Activated naive CD8-positive, alpha-beta T cell treated with anti-CD3 and anti-CD28 coated beads, Interleukin-2, amount 10 ng/mL, durations not matched to agents 7 days and 5 days (primary cell): ENCODE measurements at places on chromosomes 3 and 15.

DNA sequence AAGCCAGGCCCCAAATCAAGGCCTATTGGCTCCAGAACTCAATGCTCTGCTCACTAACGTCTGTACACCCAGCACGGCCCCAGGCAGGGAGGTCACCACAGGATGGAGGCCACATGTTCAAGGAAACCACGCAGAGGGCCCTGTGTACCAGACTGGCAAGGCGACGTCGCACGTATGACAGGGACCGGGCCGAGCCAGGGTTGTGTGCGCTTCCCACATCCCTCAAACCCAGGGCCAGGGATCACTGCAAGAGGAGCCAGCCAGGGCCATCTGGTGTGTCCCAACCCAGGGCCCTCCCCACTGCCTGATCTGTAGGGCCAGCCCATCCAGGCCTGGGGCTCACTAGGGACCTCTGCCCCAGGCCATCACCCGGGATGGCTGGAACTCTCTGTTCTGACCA lies 62.0 kb downstream of the ZNF445 start:
- no peaks in the 10 kb centered on the region for H3K4me1 ChIP-seq
- H3K36me3 ChIP-seq, result no peaks in the 10 kb centered on the region
- no peak for DNase-seq
- H3K4me3 ChIP-seq, result no peak overlapping the region

DNA sequence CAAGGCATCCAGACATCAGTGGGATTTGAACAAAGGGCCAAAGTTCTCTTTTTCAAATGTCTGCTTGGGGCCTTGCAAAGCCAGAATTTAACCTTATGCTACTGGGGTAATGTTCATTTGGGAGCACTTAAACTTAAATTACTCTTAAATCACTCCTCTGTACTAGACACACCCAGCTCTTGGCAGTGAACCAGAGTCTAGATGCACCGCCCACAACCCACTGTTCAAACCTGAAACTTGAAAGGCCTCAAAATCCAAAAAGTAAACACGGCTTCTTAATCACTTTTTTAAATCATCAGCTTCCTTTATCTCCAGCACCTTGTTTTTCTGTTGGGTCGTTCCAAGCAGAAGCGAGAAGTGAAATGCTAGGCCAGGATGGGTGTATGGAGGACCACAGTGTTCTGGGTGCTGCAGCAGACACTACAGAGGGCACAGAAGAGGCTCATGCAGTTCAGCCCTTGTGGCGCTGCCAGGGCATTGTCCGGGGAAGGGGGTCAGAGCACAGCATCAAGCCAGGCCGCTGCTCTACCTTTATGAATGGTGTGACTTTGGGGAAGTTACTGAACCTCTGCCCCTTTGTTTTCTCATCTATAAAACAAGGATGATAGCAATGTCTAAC lies 28.8 kb downstream of the MECOM start:
- peaks cover 3% of the 10 kb centered on the region for H3K27me3 ChIP-seq
- no peak overlapping the region for H3K4me3 ChIP-seq
- H3K27ac ChIP-seq, result no peak overlapping the region
- no peaks in the 10 kb centered on the region for H3K36me3 ChIP-seq

DNA sequence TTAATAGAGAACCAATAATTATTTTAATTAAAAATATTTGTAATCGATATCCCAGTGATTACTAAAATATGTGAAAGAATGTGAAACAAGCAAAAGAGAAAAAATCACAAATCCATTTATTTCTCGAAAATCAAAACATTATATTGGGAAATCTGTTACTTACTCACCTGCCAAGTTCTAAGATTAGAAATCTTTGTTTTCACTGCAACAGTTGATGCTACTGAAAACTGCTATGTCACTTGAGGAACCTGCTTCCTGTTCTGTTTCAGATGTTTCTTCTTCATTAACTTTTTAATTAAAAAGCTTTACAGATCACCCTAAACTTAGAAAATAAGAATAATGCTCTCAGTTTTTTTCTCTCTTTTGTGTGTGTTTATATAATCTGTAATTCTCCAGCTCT lies 13.7 kb upstream of the DPH6 start:
- H3K36me3 ChIP-seq, result no peaks in the 10 kb centered on the region
- H3K27ac ChIP-seq, result no peak overlapping the region
- no peaks in the 10 kb centered on the region for H3K4me1 ChIP-seq
- DNase-seq, result no peak

- no peak overlapping the region for H3K4me3 ChIP-seq
- no peaks in the 10 kb centered on the region for H3K4me1 ChIP-seq
- H3K27ac ChIP-seq, result no peak overlapping the region
Observed at GRCh38 chr15:95168951-95169431, 937.6 kb downstream of the MCTP2 start.

GRCh38 chr15:98202256-98202655 lies 241.8 kb downstream of the ARRDC4 start:
- no peak overlapping the region for H3K4me3 ChIP-seq
- no peaks in the 10 kb centered on the region for H3K36me3 ChIP-seq
- H3K4me1 ChIP-seq, result no peaks in the 10 kb centered on the region
- no peak for DNase-seq
- H3K27ac ChIP-seq, result no peak overlapping the region

DNA sequence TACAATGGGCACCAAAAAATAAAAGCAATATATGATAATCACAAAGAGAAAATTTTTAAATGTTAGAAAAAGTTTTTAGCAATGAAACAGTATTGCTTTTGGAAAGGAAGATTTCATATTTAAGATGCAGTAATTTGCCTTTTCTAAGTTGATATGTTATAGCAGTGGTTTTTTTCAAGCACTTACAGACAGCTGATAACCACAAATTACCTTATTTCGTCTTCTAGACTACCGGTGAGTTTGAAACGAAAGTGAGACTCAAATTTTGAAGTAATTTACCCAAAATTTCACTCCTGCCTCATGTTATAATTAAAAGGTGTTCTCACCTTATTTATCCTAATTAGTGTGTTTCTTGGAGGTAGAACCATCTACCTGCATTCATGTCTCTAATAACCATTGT lies 207.8 kb downstream of the MCTP2 start:
- peaks cover 12% of the 10 kb centered on the region for H3K36me3 ChIP-seq
- H3K4me1 ChIP-seq, result no peaks in the 10 kb centered on the region
- H3K27me3 ChIP-seq, result no peaks in the 10 kb centered on the region
- no peak overlapping the region for H3K4me3 ChIP-seq
- no peak overlapping the region for H3K27ac ChIP-seq

GRCh38 chr15:70956201-70956995 lies 63.8 kb downstream of the LRRC49 start:
- no peaks in the 10 kb centered on the region for H3K36me3 ChIP-seq
- H3K27ac ChIP-seq, result no peak overlapping the region
- H3K27me3 ChIP-seq, result peaks cover 6% of the 10 kb centered on the region
- DNase-seq, result no peak
- H3K4me3 ChIP-seq, result no peak overlapping the region

- no peak overlapping the region for H3K27ac ChIP-seq
- DNase-seq, result no peak
- H3K36me3 ChIP-seq, result peaks cover 21% of the 10 kb centered on the region
- H3K4me3 ChIP-seq, result no peak overlapping the region
Observed at GRCh38 chr3:32097768-32098167, 8.7 kb upstream of the GPD1L start.

GRCh38 chr3:31106912-31107311 lies 212.5 kb upstream of the GADL1 start:
- H3K36me3 ChIP-seq, result peaks cover 1% of the 10 kb centered on the region
- no peak overlapping the region for H3K4me3 ChIP-seq
- H3K4me1 ChIP-seq, result peaks cover 6% of the 10 kb centered on the region
- no peak overlapping the region for H3K27ac ChIP-seq
- no peaks in the 10 kb centered on the region for H3K27me3 ChIP-seq

DNA sequence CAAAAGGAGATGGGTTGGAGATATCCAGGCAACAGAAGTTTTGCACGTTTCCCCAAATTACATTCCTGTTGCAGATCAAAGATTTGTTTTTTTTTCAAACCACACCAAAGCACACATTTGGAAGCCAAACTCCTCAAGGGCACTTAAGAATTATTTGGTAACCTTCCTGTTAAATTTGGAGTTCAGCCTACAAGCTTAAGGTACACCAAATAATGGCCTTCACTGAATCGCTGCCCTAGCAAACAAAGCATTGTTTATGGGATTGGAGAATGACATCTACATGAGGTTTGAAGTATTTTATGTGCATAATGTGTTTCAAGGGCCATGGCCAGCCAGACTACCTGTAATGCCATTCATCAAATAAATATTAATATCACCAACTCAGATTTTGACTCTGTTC lies 357.9 kb downstream of the RORA start:
- H3K36me3 ChIP-seq, result no peaks in the 10 kb centered on the region
- no peak for DNase-seq
- H3K4me3 ChIP-seq, result no peak overlapping the region
- H3K4me1 ChIP-seq, result no peaks in the 10 kb centered on the region

GRCh38 chr3:149153402-149153801 lies 24.0 kb downstream of the HPS3 start:
- H3K36me3 ChIP-seq, result peaks cover 29% of the 10 kb centered on the region
- no peaks in the 10 kb centered on the region for H3K27me3 ChIP-seq
- H3K27ac ChIP-seq, result no peak overlapping the region
- no peak overlapping the region for H3K4me3 ChIP-seq

DNA sequence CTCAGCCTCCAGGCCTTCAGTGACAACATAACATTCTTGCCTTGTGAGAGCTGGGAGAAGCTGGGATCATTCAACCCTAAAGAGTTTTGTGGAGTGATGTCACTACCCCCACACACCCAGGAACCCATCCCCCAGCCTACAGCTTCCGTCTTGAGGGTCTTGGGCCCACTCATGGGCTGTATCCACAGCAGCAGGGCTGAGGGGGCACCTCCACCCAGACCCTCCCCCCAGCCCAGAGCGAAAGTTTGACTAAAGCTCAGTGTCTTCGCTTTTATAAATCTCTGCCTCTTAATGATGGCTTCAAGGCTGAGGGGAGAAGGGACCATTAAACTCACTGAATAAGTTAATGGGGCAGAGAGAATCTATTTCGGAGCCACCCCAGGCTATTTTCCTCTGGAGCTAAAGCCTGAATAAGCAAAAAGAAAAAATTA lies 23.8 kb downstream of the NTRK3 start:
- H3K4me3 ChIP-seq, result no peak overlapping the region
- H3K27me3 ChIP-seq, result peaks cover 10% of the 10 kb centered on the region
- DNase-seq, result no peak

GRCh38 chr15:94576889-94577533 lies 345.6 kb downstream of the MCTP2 start:
- no peak overlapping the region for H3K27ac ChIP-seq
- DNase-seq, result no peak
- no peaks in the 10 kb centered on the region for H3K36me3 ChIP-seq
- no peak overlapping the region for H3K4me3 ChIP-seq
- H3K4me1 ChIP-seq, result peaks cover 2% of the 10 kb centered on the region
